AML-193 (cell line): ENCODE measurements at places on chromosomes 3 and 15.

- no peak for DNase-seq
These were observed 110.8 kb upstream of the SMAD3 start for GRCh38 chr15:66954601-66955000.

DNA sequence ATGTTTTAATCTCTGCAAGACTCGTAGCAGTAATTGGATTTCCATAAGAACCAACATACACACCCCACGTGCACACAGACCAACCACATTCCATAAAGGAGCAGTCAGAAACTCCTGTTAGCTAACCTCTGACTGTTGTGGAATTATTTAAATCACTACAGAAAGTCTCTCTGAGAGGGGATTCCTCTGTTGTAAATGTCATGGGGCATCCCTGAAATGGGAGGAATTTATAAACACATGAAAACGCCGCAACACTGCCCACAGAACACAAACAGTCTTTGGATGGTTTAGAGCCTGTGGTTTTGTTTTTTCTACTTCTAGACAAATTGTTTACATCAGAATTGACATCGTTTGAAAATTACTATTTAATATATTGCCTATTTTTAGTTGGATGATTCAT lies 740.1 kb upstream of the GRM7 start:
- no peak for DNase-seq

DNA sequence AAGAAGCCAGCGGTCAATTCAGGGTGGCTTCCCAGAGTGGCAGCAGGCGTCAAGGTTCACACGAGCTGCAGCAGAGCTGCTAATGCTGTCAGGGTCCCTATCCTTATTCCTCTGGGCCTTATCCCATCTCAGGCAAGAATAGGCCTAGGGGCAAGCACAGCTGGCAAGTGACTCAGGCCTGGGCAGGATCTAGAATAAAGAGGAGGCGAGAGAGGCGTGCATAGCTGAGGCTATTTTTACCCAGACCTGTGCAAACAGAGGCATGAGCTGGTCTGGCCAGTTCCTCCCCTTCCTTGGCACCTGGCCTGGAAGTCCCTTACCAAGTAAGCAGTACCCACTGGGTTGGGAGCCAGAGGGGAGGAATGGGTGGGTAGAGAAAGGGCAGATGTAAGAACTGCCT lies 12.2 kb upstream of the VIPR1 start:
- peak; percentile 83 for DNase-seq

GRCh38 chr3:6994081-6994668 lies 133.3 kb downstream of the GRM7 start:
- DNase-seq, result peak; percentile 27

DNA sequence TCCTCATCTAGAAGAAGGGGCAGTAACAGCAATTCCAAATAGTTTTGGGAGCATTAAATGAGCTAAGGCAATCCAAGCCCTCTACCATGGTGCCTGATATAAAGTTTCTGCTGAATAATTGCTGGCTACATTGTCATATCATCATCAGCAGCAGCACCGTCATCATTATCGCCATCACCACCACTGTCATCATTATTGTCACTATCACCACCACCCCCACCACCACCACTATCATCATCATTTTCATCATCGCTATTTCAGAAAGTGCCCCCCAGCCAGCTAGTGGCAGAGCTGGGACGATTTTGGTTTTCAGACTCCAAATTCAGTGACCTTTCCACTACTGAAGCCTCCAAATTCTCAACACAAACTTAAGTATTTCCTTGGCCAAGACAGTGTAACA lies 15.0 kb downstream of the XCR1 start:
- DNase-seq, result no peak

DNA sequence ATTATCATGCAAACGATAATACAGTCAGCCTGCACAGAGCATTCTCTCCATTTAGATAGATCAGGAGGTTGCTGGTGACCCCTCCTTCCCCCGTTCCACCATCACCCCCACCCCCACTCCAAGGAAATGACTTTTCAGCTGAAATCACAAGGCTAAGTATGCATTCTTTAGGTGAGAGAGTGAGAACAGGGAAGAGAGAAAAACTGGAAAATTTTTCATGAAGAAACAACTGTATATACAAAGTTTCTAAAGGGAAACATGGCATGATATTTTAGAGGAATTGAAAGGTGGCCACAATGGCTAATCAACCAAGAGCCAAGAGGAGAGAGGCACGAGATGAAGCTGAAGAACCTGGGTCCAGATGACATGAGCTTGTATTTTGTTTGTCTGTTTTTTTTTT lies 22.2 kb downstream of the BCL2A1 start:
- DNase-seq, result no peak

- DNase-seq, result no peak
These were observed 354.4 kb downstream of the TUSC7 start for GRCh38 chr3:117063930-117064329.

- no peak for DNase-seq
These were observed 105.4 kb upstream of the RPL32 start for GRCh38 chr3:12946649-12947316.

- no peak for DNase-seq
These were observed 311.7 kb upstream of the ZNF717 start for GRCh38 chr3:76096836-76097588.

DNA sequence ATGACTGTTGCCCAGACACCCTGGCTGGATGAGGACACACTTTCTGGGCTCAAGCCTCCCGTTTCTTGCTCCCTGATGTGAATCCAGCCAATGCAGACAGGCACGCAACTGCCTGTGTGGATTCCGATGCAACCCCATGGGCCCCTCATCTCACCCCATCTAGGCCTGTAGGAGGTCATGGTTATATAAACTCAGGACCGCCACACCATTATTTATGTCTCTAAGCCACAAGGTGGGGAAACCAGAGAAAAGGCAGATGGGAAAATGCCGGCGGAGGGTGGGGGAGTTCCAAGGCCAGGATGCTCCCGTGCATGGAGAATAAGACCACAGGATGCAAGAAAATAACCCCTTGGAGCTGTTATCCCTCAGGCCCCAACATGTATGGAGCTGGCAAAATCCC lies 2.0 kb downstream of the MESP1 start:
- DNase-seq, result no peak

DNA sequence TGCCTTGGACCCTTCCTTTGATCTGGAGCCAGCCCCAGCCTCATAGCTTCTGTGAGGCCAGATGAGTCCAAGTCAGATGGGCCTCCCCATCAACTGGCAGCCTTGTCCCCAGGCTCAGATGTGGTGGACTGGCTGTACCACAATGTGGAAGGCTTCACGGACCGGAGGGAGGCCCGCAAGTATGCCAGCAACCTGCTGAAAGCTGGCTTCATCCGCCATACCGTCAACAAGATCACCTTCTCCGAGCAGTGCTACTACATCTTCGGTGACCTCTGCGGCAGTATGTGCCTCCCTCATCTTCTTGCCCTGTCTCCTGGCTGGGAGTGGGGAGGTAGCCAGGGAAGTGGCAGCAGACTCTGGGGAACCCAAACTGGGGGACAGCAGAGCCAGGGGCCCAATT lies 6.9 kb upstream of the AP2M1 start:
- no peak for DNase-seq

GRCh38 chr3:27533261-27533607 lies 49.0 kb upstream of the SLC4A7 start:
- no peak for DNase-seq

- DNase-seq, result peak; percentile 76
These were observed 153.4 kb upstream of the SMAD3 start for GRCh38 chr15:66912001-66912400.

DNA sequence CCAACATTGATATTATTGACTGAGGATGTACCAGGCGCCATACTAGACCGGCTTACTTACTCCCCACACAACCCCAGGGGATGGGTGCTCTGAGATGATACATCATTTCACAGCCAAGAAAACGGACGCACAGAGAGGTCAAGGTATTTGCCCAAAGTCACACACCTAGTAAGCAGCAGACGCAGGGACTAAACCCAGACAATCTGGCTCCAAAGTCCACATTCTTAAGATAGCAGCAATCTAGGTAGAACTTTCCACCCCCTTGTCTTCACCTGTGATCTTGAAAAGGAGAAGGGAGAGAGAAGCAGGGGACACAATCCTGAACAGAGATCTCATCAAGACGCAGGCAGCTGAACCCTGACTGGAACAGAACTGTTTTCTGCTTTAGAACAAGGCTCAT lies 200.6 kb downstream of the XXYLT1 start:
- DNase-seq, result no peak

DNA sequence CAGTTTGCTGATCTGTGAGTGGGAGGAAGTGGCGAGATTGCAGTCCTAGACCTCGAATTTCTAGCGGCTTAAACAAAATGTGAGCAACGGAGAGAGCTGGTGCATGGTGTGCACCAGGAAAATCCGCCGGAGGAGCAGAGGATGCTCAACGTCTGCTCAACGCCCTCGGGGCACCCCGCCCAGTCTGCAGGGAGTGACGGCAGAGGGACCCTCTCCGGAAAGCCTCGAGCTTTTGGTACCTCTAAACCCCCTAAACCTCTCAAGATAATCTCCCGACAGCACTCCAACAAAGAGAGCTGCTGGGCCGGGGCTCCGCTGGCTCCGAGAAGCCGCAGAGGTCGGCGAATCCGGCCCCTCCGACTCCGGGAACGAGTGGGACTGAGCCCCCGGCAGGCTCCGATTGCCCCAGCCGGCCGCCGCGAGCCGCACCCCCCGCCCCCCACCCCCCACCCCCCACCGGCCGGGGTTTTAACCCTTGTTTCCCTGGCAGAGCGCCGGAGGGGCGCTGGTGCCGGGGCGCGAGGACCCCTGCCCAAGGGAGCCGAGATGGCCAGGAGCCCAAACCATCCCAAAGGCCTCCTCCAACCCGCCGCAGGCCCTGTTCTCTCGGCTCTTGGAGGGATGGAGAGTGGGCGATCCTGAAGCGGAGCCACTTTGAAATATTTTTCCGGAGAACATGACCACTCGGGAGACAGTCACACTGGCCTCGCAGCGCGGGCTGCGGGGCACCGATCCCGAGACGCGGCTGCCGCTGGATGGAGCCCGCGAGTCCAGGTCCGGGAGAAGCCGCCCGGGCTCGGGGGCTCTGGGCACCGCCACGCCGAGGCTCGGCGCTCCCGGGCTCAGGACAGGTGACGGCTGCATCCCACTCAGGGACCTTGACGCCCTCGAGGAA lies 1.5 kb downstream of the MEGF11 start:
- DNase-seq, result peak; percentile 1

- DNase-seq, result peak; percentile 39
These were observed 17.8 kb downstream of the SPATA12 start for GRCh38 chr3:57078344-57078634.

DNA sequence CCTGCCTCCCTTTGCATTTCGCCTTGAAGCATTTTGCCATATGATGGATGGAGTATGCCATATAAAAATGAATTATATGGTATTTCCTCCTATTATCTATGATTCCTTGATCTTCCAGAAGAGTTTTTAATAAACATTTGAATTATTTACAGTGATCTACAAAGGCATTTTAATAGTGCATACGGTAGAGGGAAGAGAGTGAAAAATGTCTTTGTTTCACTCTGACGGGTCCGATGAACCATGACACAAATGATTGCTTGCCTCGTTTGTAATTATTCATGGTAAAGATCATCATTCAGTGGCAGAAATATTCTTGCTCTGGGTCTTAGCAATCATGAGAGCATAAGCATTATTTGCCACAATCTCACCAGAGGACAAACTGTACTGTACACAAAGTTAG lies 1010.9 kb downstream of the NTRK3 start:
- no peak for DNase-seq

- DNase-seq, result peak; percentile 52
These were observed 41.9 kb upstream of the SLC6A1 start for GRCh38 chr3:10950476-10951294.

DNA sequence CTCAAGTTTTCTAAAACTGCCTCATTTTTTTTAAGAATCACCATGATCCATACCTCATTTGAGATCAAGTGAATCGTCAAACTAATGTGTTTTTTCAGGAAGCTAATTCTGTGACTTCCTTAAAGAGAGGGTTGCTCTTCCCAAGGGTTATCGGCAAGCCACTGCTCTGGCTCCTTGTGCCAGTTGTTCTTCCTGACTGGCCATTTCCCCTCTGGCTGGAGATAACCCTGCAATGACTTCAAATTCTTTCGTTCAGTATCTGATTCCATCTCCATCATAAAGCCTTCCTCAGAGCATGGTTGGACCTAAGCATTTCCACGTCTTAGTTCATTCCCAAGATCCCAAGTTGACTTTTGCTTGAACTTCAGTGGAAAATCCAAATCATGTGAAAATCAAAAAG lies 167.1 kb downstream of the MECOM start:
- no peak for DNase-seq

GRCh38 chr15:72992841-72993252 lies 59.4 kb upstream of the NEO1 start:
- no peak for DNase-seq

GRCh38 chr3:51500632-51501131 lies 867 bp upstream of the DCAF1 start:
- no peak for DNase-seq

DNA sequence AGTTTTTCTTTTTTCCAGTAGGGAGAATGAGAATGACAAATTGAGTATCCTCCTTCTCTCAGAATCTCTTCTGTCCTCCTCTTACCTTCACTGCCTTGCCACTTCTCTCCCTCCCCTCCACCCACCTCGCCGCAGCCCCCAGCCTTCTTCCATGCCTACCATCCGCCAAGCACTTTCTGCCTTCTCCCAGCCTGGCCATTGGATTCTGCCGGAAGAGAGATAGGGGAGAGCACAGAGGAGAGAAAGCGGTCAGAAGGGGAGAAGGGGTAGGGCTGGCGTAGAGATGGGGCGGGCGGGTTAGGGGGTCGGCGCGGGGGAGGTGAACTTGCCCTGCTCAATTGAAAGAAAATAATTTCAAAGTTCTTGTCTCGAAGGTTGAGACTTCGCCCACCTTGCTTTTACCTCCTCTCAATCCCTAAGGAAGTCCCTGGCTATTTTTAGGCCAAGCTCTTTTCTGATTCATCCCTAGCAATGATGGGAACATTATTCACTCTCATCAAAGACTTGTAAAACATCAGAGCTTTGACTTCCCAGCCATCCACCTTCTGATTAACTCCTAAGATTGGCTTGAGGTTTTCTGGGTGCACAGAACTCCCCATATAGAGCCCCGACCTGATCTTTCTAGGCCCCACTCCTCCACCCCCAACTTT lies 811 bp downstream of the C3orf52 start:
- no peak for DNase-seq
